H1 (cell line): ENCODE measurements at places on chromosomes 12 and 14.

DNA sequence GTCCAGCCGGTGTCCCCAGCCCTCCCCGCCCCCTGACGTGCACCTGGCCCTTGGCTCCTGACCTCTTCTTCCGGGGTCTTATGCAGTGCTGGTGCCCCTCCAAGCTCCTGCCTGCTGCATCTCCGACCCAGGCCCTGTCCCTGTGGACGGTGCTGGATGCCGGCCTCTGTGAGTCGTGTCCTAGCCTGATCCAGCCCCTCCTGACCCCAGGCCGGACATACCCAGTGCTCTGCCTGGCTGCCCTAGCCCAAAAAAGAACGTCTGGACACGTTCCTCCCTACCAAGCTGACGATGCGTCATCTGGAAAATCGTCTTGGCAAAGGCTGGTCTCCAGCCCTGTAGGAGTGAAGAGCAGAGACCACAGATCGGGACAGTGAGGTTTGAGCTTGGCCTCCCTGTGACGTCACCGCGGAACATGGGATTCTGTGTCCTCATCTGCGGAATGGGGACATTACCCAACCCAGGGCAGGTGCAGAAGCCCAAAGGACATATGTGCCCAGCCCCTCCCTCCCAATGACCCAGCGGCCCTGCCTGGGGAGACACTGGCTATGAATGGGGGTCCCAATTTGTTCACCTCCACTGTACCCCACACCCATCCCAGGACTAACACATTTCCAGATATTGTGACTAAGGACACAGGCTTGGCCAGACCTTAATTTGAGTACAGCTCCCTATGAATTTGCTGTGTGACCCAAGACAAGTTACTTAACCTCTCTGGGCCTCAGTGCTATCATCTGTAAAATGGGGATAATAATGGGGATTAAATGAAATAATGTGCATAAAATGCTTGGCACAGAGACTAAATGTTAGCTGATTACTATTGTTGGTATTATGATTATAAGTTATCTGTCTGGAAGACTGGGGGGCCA lies 51.0 kb upstream of the BCL11B start:
- no peak for DNase-seq

DNA sequence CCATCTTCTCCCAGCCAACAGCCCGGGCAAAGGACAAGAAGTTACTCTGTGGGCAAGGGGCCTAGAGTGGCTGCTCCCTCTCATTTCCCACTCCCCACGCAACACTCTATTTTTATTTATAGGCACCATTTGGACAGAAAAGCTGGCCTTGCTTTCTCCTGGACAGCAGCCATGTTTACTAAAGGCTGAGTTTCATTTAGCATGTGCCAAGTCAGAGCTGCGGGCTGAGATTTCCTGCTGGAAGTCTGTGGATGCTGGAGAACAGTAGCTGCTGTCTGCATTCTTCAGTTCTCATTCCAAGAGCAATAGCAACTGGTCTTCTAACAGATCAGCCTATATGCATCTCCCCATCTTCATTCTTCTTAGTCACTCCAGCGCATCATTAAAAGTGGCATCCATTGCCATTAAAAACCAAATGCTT lies 8.3 kb downstream of the COL2A1 start:
- no peak for DNase-seq

GRCh38 chr12:71465796-71466195 lies 26.2 kb downstream of the LGR5 start:
- DNase-seq: no peak

DNA sequence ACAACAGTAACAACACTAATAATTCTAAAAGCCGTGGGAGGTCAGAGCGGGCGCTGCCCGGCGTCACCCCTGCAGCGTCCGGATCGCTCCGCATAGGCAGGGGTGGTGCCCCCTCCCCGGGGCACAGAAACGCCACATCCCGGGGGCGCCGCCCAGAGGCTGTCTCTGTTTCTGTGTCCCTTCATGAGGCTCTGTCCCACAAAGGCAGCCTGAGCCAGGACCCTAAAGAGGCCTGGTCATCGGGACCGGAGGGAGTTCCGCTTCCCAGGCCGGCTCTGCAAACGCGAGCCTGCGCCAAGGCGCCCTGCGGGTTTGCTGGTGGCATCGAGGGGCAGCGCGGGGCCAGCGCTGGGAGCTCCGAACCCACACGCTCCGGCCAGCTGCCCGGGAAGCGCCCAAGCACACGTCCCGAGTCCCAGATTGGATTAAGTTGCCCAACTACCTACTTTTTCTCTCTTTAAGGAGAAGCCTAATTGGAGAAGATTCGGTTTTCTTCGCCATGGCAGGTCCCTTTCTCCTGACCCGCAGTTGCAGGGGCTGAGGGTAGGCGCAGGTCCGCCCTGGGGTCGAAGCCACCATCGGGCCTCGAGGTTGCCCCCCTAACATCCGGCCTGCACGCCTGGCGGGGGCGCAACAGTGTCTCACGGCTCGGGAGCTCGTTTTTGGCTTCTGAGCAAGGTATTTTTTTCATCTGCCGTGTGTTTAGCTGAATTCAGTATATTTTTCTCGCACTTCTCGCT lies 421.7 kb downstream of the VRK1 start:
- peak; percentile 78 for DNase-seq

DNA sequence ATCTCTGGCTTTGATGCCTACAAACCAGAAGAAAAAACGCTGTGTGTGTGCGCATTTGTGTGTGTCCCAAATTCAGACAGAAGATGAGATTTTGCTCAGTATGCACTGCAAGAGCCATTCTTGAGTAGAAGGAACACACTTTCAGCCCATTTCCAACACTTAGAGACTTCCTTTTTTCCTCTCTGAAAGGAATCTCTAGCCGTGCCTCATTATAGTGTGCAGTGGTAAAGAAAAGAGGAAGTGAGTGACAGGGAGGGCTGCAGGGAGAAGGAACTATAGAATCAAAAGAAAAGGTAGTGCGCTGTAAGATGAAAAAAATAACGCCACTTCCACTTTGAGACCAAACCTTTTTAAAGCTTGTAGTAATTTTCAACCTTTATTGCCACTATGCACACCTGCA lies 1400.9 kb upstream of the FLRT2 start:
- no peak for DNase-seq

DNA sequence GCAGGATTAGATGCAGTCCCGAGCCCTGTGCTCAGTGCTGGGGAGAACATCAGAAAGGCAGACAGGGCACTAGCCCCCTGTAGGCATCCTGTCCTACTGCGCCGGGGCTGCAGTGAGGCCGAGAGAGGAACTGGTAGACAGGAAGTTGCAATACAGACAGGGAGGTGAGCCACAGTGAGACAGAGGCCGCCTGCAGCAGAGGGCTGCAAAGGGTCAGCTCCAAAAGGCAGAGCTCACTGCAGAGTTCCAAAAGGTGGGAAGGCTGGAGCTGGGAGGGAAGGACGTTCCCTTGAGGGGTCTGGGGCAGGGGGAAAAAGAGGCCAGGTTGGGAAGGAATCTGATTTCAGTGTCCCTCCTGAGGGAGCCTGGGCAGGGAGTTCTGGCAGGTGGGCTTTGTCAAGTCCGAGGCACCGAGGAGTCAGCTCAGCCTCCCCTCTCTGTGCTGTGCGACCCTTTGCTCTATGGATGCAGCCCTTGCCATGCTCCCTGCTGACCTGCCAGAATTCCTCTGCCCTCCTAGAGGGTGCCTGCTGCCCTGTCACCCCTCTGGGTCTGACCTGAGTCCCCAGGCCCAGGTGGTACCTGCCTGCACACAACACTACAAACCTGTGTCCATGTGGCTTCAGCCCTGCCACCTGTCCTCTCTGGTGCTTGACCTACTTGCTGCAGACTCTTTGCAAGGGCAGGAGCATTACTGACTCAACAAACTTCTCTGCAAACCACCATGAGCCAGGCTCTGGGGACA lies 63.5 kb downstream of the PRMT8 start:
- no peak for DNase-seq

- DNase-seq: no peak
These were observed 173.6 kb downstream of the TTC8 start for GRCh38 chr14:88998027-88998426.

DNA sequence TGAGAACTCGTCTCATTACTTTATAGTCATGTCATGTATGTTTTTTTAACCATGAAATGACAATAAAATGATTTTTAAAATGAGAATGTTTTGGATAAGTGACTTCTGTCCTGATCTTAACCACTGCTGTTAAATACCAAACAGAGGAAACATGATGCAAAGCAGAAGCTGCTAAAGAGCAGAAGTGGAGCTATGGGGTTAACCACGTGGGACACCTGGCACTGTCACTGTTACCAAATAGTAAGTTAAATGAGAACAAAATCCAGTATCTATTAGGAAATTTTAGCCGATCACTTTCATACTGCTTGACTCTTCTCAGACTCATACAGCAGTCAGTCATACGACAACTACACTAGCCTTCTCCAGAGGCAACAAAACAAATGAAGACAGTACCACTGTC lies 82.4 kb downstream of the SCAF11 start:
- DNase-seq: no peak

DNA sequence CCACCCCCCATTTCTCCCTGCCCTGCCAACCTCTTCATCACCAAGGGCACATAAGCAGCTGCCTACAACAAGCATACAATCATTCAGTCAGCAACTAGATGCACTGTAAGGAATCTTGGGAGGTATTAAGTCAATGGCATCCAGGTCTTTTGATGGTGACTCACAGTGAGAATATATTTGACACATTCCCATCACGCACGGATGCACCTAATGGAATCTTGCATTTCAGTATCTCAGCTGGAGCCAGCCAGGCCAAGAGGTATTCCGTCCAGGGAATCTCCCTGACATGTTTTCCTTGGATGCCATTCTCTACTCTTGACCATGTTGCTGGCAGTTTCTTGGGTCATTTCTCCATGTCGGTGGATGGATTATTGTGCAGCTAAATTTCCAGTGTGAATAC lies 73.9 kb upstream of the CAPRIN2 start:
- no peak for DNase-seq

DNA sequence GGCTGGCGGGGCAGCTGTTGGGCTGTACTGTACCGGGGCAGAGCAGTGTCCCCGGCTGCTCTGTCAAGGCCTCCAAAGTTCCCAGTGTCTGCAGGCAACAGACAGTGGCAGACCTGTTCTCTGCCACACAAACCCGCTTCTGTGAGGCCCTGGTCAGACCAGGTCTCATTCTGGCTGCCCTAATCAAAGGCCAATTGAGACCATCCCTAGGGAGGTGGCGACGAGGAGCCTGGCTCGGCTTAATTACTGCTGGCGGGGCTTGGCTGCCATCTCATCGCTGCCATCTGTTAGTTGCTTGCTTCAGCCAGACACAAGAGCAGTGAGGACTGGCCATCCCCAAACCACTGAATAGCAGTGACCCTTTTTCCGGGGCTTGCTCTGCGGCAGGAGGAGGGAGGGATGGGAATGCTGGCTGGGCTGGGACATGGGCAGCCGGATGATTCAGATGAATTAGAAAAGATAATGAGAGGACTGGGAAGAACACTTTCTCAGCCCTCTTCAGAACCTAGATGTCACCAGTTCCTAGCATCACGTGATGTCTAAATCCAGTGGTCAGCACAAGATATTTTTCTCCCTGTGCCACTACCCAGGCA lies 24.5 kb downstream of the ERG28 start:
- DNase-seq: no peak

DNA sequence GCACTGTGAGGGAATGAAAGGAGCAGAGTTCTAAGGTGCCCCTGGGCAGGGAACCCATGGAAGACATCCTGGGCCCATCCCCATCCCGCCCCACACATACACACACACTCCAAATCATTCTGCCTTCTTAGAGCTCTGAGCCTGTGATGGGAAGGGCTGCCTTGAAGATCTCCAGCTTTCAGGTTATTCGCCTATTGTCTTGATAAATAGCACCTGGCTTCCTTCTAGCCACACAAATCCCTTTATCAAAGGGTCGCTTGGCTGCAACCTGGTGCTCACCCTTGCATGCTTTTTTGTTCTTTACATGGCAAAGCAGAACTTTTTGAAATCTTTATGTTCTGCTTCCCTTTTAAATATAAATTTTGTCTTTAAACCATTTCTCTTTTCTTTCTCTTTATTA lies 112.2 kb upstream of the TMTC1 start:
- DNase-seq: no peak

DNA sequence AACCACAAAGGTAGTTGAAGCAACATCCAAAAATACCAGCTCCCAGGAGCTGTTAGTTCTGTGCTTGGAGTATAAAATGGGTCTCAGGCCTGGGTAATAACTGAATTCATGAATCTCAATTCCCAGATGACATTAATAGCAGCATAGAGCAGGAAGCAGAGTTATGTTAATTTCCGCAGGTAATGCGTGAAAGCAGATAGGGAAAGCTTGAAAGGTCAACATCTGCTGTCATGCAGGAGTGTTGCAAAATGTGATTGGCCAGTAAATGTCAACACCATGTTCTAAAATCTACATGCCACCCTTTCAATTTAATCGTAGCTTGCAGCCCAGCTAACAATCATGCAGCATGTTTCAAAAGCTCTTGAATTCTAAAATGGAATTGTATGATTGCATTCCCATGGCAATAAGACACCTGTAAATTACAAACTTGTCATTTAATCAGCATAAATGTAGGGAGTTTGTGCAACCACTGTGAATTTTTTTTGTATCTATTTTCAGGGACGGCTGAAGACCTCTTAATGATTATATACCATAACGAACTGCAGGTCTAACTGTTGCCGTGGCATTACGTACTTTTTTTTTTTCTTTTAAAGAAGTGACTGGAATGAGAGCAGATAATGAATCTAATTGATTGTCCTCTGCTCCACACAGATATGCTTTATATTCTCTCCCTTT lies 635.8 kb upstream of the FOXG1 start:
- DNase-seq: no peak

DNA sequence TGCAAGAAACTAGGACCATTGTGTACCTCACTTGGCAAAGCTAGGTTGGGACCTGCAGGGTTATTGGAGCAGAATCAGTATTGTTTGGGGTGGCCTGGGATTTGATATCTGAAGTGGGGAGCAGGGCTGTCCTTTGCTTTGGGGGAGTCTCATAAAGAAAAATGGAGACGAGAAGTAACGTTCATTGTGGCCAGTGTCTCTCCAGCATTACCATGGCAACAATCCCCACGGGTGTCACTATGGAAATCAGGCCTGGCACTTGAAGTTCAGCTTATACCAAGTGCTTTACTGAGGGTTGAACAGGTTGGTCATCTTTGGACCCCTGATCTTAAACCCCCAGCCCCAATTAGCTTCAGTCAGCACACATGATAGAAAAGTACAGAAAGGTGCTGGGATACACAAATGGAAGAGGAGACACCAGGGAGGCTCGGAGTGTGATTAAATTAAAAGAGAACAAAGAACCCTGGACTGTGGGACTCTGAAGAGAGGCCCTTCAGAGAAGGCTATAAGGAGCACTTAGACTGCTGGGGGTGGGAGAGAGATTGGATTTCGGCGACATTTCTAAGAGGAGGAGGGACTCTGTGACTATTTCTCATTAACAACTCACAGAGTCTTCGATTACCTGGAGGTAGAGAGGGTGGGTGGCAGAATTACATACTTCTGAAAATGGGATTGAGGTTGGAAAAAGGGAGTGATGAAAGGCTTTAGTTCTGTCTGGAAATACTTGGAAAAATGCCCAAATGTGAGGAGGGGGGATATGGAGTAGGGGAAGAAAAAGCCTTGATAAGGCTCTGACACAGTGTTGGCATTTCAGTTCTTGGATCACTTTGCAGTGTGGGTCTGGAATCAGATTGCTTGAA lies 3.7 kb downstream of the KIF5A start:
- DNase-seq: no peak

GRCh38 chr14:93954900-93955849 lies 21.2 kb downstream of the ASB2 start:
- DNase-seq: no peak
